Right ventricle myocardium superior (tissue), 1 donor: ENCODE measurements at places on chromosomes 1 and 21. TPM values are rescaled to one million over a fixed set of nuclear protein-coding genes. Genes with fewer than 3 reads are reported as not detected.
A peak's percentile ranks its signal among the peaks of the same experiment; 100 is the strongest.

The OTUD7B gene
- 23.2 TPM for total RNA-seq

The PLPP3 gene
- total RNA-seq = 117 TPM

The OR2T11 gene
- not detected for total RNA-seq

The OLFML2B gene
- 2.2 TPM for total RNA-seq

The TRPM2 gene
- total RNA-seq = 1.9 TPM

DNA sequence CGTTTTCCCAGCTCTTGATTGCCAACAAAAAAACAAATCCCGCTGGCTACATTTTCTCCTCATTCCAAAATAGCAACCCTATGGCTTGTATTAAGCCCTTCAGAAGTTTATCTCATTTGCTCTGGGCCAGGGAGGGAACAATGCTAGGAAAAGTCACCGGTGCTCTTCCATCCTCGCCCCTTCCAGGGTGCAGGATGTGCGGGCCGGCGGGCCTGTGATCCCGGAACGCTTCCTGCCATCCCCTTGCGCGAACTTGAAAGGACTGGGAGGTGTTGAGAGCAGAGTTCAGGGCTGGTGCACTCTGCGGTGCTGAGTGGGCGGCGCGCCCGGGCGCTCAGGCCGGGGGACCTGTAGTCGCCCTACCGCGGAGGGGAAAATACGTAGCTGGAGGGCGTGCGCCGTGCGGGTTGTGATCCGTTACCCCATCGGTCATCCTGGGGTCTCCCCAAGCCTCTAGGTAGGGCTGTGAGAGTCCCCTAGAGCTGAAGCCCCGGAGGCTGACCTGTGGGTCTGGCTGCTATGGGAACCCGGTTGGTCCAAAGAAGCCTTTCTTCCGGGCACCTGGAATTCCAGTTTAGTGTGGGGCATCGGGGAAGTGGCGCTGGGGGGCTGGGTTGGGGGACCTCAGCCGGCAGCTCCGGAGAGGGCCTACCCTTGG is 13.1 kb downstream of the NR5A2 start:
- DNase-seq = no peak

DNA sequence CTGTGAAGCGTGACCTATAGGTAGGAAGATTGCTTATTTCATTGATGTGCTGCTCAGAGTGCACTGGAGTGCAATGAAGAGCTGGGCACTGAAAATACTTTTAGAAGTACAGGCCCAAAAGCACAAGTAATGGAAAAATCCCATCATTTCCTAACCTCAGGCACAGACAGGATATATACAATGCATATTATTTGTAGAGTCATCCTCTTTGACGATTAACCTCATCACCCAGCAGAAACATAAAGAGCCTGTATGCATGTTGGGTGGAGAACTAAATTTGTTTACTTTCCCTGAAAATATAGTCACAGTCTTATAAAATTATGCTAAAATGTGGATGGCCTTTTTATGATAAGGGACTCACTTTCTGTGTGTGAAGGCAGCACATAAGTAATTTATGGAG is 98.1 kb downstream of the TNNI3K start:
- no peak for DNase-seq

- no peak for DNase-seq
Measured at GRCh38 chr1:202836623-202837403, 26.1 kb downstream of the PCAT6 start.

GRCh38 chr1:200991097-200991614 is 32.4 kb downstream of the KIF21B start:
- DNase-seq = no peak

- DNase-seq = peak; percentile 97
Measured at GRCh38 chr1:46613661-46614603, 2.7 kb downstream of the MOB3C start.

- DNase-seq = no peak
Measured at GRCh38 chr21:25387665-25388064, 219.6 kb downstream of the MRPL39 start.

GRCh38 chr1:107653765-107654164 is 311.2 kb downstream of the VAV3 start:
- DNase-seq = no peak

GRCh38 chr1:162702628-162703027 is 70.4 kb downstream of the DDR2 start:
- DNase-seq = no peak

GRCh38 chr1:48851638-48852037 is 74.9 kb upstream of the BEND5 start:
- DNase-seq = no peak
